ENCODE measurements at places on chromosomes 4 and X. TPM values are rescaled to one million over a fixed set of nuclear protein-coding genes. Genes with fewer than 3 reads are reported as not detected.

DNA sequence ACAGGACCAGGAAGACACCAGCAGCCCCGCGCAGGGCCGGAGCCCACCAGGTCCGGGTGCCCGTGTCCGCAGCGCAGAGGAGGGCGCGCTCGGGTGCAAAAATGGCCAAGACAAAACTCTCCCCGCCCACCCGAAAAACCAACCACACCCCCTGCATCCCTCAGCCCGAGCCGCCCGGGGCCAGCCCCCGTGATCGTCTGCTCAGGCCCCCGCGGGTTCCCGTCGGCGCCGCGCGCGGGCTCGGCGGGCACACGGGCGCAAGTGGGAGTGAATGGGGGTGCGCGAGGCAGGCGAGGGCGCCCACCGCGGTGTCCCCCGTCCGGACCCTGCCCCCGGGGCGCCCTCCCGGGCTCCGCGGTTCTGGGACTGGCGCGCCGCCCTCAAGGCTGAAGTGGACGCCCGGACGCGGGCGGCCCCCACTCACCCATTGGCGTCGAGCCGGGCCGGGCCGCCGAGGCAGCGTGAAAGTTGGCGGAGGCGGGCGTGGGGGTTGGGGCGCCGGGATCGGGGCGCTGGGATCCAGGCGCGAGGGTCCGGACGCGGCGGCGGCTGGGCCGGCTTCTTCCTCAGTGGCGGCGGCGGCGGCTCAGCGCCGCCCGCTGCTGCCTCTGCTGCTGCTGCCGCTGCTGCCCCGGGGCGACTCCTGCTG lies 393 bp downstream of the SH3KBP1 start:
- peaks cover 45% of the 10 kb centered on the region for H3K4me1 ChIP-seq
- peak overlapping the region; percentile 83 for H3K4me3 ChIP-seq
- H3K27ac ChIP-seq, result peak overlapping the region; percentile 82

GRCh38 chrX:39149761-39150160 lies 348.5 kb downstream of the MID1IP1 start:
- peak; percentile 57 for DNase-seq
- H3K27me3 ChIP-seq, result no peaks in the 10 kb centered on the region
- no peaks in the 10 kb centered on the region for H3K4me1 ChIP-seq
- no peaks in the 10 kb centered on the region for H3K36me3 ChIP-seq
- H3K4me3 ChIP-seq, result no peak overlapping the region
- no peak overlapping the region for H3K27ac ChIP-seq

Gene FAM47E
- not detected for total RNA-seq

Gene GAGE12J
- not detected for total RNA-seq

Gene AREG
- total RNA-seq, result not detected

GRCh38 chr4:37054531-37055077 lies 189.9 kb upstream of the NWD2 start:
- H3K4me1 ChIP-seq, result no peaks in the 10 kb centered on the region
- no peak for DNase-seq
- peaks cover 2% of the 10 kb centered on the region for H3K27me3 ChIP-seq
- H3K4me3 ChIP-seq, result no peak overlapping the region
- H3K36me3 ChIP-seq, result no peaks in the 10 kb centered on the region

- H3K4me1 ChIP-seq, result no peaks in the 10 kb centered on the region
- H3K27ac ChIP-seq, result no peak overlapping the region
- H3K36me3 ChIP-seq, result no peaks in the 10 kb centered on the region
- H3K4me3 ChIP-seq, result no peak overlapping the region
Observed at GRCh38 chrX:118964252-118964651, 10.2 kb upstream of the LONRF3 start.

Data from activated CD4-positive, alpha-beta T cell treated with anti-CD3 and anti-CD28 coated beads, Interleukin-2, amount 10 ng/mL, durations not matched to agents 7 days and 5 days (primary cell).